ENCODE measurements at places on chromosomes 3 and 15.
A peak's percentile ranks its signal among the peaks of the same experiment; 100 is the strongest.

GRCh38 chr15:97146929-97147870 is 813.3 kb upstream of the ARRDC4 start:
- no peak for DNase-seq

DNA sequence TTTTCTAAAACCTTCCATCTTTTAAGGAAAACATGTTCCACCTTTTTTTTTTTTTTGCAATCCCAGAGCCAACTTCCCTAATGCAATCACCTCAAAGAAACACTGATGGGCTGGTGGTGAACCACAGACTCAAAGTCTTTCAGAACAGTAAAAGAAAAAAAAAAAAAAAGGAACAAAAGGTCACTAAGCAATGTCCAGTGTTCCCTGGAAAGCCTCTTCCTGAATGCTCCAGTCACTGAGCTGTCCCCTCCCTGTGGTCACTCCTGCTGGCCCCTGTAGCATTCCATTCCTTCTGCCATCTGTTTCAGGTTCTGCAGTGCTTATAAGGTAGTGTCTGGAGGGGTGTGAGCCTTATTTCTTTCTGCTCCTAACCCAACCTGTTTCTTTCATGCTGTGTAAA is 53.3 kb downstream of the AAGAB start:
- DNase-seq: no peak

DNA sequence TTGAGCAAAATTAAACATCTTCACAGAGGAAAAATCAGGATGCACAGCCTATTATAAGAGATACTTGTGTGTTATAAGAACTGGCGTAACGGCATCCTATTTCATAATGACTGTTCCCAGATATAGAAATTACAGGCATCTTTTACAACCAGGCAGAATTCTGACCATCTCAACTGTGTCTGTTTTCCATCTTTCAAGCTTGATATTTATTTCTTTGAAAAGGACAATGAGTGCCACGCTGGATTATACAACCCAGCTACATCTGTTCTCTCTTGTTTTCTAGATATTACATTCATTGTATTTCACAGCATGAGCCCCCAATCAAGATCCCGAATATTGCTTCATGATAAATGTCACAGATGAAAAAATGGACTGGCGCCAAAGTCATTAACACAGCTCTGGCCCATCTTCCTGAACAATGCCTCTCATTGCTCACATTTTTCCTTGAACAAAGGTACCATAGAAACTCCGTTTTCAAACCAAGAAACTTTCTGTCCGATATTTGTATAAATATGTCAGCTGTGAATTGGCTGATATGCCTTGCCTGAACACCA is 420.6 kb downstream of the TBL1XR1 start:
- DNase-seq: no peak

DNA sequence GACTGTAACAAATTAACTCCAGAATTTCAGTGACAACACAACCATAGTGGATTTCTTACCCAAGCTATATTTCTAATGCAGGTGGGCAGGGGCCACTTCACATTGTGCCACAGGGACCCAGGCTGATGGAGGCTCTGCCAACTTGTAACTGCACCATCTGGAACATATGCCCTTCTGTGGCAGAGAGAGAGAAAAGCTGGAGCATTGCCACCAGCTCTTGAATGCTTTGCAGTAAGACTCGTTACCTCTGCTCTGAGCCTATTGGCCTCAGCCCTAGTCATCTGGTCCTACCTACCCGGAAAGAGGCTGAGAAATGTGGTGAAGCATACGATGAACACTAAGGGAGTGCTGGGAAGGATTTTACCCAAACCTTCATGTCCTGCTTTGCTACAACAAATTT is 587.1 kb downstream of the ZNF385D start:
- DNase-seq: no peak

GRCh38 chr3:48285132-48285531 is 44.2 kb downstream of the ZNF589 start:
- peak; percentile 20 for DNase-seq

GRCh38 chr3:38916706-38917105 is 100.7 kb upstream of the SCN10A start:
- peak; percentile 47 for DNase-seq

- DNase-seq: no peak
Measured at GRCh38 chr3:61573441-61573840, 12.1 kb downstream of the PTPRG start.

DNA sequence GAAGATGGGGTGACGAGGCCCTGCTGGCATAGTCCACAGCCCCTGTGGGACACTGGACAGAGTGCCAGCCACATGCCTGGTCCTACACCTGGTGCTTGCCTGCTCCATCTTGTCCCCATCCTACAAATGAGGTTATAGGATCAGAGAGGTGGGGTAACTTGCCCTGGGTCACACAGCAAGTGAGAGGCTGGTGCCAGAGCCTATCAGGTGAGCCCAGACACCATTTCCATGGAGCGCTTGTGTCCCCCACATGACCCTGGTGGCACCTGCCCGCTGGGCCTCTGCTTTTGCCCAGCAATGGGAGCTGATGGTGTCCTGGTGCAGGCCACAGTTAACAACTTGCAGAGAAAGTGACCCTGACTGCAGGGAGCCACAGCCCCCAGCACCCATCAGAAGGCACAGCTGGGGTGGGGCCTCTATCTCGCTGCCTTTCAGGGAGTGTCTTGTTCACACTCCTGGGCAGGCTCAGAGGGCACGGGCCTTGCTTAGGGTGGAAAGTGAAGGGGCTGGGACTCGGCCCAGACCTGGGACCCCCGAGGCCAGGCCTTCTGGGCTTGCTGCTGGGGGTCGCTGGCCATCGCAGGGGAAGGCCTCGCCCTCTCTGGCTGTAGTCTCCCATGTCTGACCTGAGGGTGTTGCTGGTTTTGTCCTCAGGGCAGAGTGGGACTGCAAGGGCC is 7.2 kb downstream of the PLXNA1 start:
- DNase-seq: no peak

GRCh38 chr15:57494581-57494980 is 97.1 kb upstream of the MYZAP start:
- no peak for DNase-seq

All from AG08396 (cell line).